ENCODE measurements at places on chromosomes 16 and 17.
A peak's percentile ranks its signal among the peaks of the same experiment; 100 is the strongest.

- DNase-seq = no peak
Observed at GRCh38 chr16:11053916-11054460, 109.6 kb downstream of the CLEC16A start.

DNA sequence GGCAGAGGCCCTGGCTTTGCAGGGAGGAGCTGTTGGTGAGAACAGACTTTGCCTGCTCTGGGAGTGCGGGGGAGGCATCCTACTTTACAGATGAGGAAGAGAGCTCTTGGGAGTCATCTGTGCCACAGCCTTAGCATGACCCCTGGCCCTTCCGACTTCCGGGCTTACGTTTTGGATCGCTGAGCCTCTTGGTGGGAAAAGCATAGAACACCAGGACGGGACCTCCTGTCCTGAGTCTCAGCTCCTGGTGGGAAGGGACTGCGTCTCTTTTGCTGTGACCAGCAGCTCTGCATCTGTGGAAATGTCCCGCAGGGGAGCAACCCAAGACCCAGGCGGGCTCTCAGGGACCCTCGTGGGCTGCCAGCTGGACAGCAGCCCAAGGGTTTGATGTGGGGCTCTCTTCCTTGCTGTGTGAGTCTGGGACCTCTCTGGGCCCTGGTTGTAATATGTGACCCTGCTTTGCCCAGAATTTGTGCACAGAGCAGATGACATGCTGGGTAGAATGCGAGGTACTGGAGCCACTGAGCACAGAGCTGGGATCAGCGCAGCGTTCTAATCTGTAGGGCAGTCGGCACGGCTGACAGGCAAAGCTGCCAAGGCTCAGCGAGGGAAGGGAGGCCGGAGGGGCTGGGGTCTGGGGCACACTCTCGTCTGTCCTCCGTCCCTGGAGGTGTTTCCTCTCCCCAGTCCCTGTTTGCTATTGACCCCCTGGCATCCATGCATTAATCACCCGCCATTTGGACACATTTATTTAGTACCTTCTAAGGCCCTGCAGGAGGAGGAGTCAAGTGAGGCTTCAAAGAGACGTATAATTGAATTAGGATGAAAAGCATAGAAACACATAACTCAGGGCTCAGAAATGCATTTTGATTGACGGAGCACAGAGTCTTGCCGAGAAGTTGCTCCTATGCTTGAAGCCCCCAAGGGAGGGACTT lies 64.0 kb downstream of the NT5M start:
- peak; percentile 30 for DNase-seq

DNA sequence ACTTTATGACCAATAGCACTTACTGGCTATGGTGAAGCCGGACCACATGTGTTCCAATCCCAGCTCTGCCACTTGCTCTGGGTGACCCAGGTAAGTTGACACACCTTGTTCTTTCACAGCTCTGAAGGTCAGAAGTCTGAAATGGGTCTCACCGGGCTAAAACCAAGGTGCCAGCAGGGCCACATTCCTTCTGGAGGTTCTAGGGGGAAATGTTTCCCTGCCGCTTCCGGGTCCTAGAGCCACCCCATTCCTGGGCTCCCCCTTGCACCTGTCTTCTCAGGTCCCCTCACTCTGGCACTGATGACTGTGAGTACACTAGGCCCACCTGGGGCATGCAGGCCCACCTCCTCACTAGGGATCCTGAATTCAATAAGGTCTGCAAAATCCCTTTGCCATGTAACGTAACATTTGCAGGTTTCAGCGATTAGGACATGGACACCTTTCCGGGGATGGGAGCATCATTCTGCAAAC lies 11.4 kb downstream of the USP7 start:
- DNase-seq = no peak

DNA sequence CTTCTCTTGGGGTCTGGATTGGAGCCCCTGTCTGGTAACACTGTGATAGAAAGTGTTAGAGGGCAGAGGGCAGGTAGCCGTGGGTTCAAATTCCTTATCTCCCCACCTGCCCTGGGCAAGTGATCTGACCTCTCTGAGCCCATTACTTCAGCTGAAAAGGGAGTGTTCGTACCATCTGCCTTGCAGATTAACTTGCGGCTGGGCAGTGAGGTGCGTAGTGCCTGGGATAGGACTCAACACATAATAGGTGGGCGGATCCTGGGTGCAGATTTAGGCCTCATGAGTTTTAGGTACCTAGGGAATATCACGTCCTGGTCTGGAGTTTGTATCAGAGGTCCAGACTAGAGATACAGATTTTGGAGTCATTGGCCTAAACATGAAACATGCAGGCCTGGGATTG lies 329.6 kb downstream of the CPPED1 start:
- no peak for DNase-seq

DNA sequence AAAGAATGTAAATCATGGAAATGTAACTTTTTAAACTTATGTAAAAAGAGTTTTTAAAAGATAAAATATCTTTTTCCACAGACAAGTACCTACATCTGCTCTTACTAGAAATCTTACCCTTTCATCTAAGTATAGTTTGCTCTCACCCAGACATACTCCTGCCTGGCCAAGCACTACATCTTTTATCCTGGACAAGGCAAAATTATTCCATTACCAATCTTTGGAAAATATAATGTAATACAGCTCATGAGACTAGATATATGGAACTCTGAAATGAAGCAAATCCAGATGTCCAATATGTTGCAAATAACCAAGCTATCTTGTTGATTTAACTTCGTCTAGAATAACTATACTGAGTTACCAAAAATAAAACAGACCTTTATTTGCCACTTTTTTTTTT lies 50.0 kb downstream of the VMP1 start:
- DNase-seq = no peak

DNA sequence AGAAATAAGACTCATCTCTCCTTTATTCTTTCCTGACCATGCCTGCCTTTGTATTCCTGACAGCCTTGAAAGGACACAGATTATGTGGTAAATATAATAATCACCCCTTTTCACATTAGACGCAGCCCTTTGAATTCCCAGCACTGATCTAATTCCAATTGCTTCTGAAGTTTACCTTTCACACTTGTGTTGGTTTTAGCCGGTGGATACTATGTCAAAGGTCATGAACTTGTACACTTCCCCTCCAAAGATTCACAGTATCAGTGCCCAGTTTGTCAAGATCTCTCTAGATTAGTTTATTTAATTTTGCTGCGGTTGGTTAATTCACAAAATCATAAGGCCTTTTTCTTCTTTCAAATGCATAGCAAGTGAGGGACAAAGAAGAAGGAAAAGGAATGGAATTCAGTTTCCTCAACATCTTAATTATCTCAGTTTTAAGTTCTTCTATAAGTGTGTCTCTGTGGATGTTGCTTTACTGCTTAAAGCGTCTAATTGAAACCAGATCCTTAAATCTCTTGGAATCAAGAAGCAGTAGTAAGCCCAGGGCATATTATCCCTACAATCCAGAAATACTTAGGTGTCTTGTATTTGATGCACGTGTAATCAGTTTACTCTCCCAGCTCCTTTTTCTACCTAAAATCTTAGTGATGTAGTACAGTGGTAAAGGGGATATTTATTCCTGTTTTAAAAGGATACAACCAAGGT lies 174.3 kb upstream of the TBX2 start:
- no peak for DNase-seq

GRCh38 chr17:47744168-47745036 lies 11.4 kb downstream of the TBX21 start:
- DNase-seq = peak; percentile 53
